ENCODE measurements at places on chromosomes 5 and 9.

DNA sequence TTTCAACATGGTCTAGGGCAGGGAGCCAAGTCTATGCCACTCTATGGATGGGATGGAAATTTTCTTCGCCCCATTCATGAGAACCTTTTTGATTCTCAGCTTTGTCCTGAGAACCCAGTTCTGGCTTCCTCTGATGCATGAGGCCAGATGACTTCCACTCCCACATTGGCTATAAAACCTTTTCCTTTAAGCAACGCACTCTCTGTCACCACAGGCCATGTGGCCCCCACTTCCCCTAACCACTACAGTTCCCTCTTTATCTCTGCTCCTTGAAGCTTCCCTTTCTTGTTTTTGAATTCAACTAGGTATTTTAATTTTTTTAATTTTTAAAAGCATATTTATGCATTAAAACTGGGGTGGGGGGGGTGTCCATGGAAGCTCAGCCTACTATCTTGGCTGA is 401.3 kb downstream of the ENC1 start:
- DNase-seq: no peak

- DNase-seq: no peak
Observed at GRCh38 chr5:55908804-55909203, 57.6 kb downstream of the IL31RA start.

GRCh38 chr9:82206490-82206889 is 217.9 kb downstream of the SPATA31D1 start:
- DNase-seq: no peak

- DNase-seq: no peak
Observed at GRCh38 chr5:151258201-151258611, 5.2 kb downstream of the GM2A start.

DNA sequence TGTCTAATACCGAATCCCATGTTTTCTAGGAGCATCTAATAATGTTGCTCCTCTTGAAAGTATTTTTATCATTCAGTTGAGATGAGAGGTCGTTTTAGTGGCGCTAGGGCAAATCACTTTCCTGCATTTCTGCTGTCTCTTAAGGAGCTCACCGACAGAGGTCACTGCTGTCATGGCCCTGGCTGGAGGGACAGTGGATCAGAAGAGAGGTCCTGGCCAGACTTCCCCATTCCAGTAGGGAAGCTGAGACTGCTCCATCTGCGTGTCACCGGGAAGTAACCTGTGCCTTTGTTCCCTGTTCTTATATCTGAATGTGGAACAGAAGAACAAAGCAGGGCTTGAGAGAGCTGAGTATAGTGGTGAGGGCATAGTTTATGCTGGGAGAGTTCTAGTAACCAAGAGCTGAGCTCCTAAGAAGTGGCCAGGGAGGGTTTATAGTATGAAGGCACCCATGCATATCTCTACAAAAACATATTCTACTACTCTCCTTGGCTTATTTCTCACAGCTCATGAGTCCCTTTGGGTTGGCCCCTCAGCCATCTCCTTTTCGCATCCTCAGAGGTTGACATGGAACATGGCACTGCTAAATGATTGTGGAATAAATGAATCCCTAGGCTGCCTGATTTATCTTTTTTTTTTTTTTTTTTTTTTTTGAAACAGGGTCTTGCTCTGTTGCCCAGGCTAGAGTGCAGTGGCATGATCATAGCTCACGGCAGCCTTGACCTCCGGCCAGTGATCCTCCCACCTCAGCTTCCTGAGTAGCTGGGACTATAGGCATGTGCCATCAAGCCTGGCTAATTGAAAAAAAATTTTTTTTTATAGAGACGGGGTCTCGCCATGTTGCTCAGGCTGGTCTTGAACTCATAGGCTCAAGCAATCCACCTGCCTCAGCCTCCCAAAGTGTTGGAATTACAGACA is 27.2 kb downstream of the ATP6V0E1 start:
- no peak for DNase-seq

DNA sequence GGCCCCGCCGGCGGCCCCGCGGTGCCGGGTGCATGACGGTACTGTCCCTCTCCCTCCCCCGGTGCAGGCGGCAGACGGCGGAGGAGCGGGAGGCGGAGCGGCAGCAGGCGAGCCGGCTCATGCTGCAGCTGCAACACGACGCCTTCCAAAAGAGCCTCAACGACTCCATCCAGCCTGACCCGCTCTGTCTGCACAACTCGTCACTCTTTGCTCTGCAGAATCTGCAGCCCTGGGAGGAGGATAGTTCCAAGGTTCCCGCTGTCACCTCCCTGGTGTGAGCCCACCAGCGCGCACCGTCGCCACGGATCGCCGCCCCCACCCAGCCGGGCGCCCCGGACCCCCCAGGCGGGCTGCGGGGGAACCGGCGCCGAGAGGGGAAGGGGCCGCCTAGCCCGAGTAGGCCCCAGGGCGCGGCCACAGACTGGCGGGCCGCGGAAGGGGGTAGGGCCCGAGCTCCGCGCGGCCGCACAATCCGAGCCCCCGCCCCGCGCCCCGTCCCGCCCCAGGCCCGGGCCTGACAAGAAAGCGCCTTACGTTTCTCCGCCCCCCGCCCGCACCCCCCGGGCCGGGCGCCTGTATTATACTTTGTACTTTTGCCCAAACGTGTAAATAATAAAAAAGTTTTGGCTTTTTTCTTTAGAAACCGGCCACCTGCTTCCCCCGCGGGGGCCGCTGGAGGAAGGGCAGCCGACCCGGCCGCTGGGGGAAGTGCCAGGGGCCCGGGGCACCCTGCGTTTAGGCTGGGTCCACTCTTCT is 2.5 kb downstream of the TLX3 start:
- no peak for DNase-seq

- no peak for DNase-seq
Observed at GRCh38 chr5:1292846-1293415, 1.9 kb downstream of the TERT start.

DNA sequence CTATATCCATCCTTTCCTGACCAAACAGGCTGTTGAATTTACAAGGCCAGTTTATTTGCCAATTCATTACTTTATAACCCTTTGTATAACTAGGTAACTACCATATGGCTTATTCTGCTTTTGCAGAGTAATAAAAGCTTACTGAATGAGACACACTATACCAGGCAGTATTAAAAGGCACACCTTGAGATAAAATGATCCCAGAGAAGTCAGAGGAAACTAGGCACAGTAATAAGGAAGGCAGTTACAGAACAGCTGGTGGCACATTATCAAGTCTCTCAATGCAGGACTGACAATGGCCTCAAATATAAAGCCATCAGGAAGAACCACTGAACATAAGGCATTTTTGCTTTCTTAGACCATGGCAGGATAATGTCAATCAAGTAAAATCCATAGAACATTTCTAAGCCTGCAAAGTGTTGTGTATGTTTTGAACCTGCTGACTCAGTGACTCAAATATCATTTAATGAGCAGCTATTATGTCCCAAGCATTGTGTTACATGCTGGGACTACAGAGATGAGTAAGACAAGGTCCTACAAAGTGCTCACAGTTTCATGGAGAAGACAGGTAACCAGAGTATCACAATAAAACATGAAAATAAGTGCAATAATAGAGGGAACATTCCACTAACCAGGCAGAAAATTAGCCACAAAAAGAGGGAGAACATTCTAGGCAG is 52.5 kb downstream of the OXCT1 start:
- no peak for DNase-seq

- no peak for DNase-seq
Observed at GRCh38 chr9:6199596-6199995, 16.0 kb upstream of the IL33 start.

DNA sequence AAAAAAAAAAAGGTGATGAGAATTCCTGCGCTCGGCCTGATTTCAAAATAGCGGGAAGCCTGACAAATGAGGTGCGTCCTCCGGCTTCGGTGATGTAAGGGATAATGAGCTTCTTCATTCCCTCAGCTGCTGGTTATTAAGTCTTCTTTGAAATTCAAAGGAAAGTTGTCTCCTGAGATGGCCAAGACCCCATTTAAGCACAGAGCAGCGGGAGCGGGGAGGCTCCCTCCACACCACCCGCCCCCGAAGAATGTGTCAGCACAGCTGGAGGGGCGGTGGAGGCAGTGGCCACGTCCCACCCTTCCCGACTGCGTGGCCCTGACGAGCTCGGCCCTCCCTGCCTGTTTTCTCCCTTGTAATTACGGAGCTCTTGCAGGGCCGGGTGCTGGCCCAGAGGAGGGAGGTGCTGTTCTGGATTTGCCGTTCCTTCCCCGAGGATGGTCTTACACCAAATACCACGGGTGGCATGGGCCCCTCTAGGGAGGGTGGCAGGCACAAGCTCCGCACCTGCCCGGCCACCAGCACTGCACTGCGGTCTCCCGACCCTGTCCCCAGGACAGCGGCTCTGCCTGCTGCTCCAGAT is 31.0 kb downstream of the SLC9A3 start:
- no peak for DNase-seq

GRCh38 chr9:109935406-109936087 is 155.5 kb downstream of the PALM2AKAP2 start:
- no peak for DNase-seq

DNA sequence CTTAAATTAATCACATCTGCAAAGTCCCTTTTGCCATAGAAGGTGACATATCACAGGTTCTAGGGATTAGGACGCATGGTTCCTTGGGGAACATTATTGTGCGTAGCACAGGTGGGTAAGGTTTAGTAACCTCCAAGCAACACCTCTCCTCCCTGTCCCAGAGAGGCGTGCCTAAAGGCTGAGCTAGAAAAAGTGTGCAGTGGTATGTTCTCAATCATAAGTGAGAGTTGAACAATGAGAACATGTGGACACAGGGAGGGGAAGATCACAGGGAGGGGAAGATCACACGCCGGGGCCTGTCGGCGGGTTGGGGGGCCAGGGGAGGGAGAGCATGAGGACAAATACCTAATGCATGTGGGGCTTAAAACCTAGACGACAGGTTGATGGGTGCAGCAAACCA is 14.9 kb downstream of the DAB2IP start:
- DNase-seq: no peak

GRCh38 chr5:147481376-147481775 is 28.5 kb downstream of the DPYSL3 start:
- DNase-seq: no peak

- DNase-seq: no peak
Observed at GRCh38 chr5:142938266-142938880, 168.2 kb downstream of the ARHGAP26 start.

GRCh38 chr9:37992924-37993349 is 76.1 kb downstream of the SHB start:
- no peak for DNase-seq

DNA sequence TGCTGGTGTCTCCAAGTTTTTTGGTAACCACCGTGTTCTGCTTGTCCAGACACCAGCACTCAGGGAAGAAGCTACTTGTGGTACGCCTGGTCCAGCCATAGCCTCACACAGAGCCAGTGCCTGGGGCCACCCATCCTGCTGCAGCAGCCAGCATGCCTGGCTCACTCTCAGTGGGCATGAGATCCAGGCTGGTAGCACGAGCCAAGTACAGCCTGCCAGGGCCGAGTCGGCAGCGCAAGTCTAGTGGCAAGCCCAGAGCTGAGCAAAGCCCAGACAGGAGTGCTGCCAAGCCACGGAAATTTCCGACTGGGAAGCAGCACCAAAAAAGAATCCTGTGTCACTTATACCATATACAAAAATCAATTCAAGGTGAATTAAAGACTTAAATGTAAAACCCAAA is 36.3 kb upstream of the FBXL17 start:
- no peak for DNase-seq

DNA sequence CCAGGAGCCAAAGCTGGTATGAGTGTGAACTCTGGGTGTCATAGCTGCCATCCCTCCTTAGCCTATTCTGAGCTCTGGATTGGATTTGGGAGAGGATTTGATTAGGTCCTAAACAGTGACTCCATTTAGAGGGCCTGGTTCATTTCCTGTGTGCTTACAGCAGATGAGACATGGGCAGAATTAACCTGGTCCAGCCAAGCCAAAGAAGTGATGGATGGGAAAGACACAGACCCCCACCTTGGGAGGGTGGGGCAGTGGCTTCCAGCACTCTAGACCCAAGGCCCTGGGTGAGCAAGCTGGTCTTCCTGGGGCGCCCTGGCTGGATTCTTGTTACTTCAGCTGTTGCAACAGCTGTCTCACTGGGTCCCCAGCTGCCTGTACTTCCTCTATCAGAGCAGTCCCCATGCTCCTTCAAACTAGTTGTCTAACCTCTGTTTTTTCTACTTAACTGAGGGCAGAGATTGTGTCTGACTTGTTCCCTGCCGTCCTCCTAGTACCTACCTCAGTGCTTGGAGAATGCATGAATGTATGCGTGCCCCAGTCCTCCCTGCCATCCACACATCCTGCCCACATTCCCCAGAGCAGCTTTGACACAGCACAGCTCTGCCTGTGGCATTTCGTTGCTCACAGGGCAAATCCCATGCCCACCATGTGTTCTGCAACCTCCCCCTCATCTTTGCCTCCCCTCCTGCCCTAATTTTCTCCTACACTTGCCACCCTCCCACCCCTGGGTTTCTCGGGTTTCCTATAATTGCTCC is 115.9 kb downstream of the RGS3 start:
- DNase-seq: peak; percentile 9

GRCh38 chr9:76882686-76883085 is 23.2 kb downstream of the PRUNE2 start:
- no peak for DNase-seq

DNA sequence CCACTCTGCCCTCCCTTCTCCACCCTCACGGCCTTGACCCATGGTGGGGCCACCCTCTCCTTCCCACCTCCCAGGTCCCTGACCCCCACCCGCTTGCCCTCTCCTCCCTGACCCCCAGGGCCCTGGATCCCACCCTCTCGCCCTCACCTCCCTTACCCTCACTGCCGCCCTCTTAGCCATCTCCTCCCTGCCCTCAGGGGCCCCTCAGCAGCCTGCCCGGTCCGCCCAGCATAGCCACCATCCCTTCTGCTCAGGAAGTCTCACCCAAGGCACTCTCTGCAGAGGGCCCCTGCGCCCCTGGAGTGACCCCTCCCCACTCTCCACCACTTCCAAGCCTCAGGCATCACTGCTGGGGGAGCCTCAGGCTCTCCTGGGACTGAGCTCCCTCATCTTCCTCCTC is 66.3 kb downstream of the MRPL36 start:
- DNase-seq: no peak

- no peak for DNase-seq
Observed at GRCh38 chr5:139228201-139228803, 30.1 kb upstream of the SIL1 start.

DNA sequence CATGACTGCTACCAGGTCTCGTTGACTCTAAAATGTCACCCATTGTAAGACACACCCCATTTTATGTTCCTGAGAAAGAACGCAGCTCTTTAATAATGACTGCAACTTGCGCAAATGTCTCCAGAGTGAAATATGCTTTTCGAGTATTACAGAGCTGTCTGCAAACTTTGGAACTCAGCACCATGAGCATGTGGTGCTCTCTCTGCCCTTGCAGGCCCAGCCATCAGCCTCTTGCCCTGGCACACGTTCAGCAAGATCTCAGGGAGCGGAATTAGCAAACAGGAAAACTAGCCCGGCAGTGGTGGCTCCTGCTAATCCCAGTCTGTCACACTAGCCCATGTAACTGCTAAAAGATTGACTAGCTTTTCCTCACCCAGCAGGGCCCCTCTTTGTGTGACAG is 114.5 kb upstream of the SLC1A3 start:
- DNase-seq: no peak

- DNase-seq: no peak
Observed at GRCh38 chr9:126630458-126631237, 16.9 kb downstream of the LMX1B start.

DNA sequence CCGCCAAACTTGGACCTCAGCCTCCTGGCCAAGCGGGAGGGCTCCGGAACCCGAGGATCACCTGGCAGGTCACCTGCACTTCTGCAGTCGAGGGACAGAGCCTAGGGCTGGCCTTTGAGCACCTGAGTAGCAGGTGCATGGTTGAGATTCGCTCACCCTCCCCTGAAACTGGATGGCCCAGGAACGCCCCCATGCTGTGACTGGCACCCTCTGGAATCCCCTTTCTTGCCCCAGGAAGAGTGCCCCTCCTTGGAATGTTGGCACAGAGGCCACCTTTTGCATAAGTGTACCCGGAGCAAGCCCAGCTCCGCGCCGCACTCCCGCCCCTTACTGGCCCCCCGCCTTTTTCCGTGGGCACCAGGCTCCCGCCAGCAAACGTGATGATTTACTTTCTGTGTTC is 112.5 kb upstream of the IER5L start:
- no peak for DNase-seq
